Cardiac septum (tissue), 1 donor: ENCODE measurements at places on chromosomes 2 and 18. TPM values are rescaled to one million over a fixed set of nuclear protein-coding genes. Genes with fewer than 3 reads are reported as not detected.

Gene MREG
- 0.32 TPM for total RNA-seq

Gene CFAP221
- 1.2 TPM for total RNA-seq

Gene PDCD1
- 2.0 TPM for total RNA-seq

Gene ADRA2B
- 5.5 TPM for total RNA-seq

Gene CHRNG
- not detected for total RNA-seq

Gene UGT1A3
- not detected for total RNA-seq

Gene GCKR
- not detected for total RNA-seq

DNA sequence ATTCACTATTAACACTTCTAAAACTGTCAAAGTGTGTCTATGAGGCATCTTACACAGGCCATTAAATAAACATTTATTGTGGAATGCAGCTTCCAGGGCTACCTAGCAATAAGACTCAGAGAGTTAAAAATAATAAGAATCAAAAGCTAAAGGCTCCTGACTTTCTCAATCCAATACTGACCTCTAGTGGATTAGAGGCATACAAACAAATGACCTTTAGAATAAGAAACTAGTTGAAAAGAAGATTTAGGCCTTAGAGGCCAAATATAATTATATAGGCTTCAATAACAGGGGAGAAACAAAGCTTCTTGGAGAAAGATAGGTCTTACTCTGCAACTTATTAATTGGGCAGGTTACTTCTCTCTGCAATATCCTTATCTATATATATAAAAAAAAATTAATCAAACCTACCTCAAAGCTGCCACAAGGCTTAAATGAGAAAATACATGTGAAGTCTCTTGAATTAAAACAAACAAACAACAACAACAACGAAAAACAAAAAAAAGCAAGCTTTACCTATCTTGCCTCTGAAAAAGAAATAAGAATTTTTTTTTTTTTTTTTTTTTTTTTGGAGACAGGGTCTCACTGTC lies 246.1 kb downstream of the EXOC6B start:
- DNase-seq: no peak

- peak; percentile 94 for DNase-seq
Measured at GRCh38 chr2:159615367-159616285, 722 bp downstream of the BAZ2B start.

GRCh38 chr2:191051825-191052778 lies 38.1 kb upstream of the STAT1 start:
- DNase-seq: no peak

GRCh38 chr2:230947908-230948365 lies 22.9 kb upstream of the GPR55 start:
- DNase-seq: peak; percentile 71

DNA sequence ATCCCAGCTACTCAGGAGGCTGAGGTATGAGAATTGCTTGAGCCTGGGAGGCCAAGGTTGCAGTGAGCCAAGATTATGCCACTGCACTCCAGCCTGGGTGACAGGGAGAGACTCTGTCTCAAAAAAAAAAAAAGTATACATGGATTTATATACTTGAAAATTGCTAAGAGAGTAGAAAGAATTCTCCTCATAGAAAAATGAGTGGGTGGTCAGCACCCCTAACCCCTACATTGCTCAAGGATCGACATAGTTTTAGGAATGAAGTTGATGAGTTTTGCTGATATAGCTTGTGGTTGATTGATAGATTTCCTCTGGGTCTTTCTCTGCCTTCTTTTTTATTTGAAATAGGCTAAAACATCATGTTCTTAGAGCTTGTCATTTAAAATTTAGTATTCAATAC lies 58.9 kb downstream of the EML4 start:
- DNase-seq: no peak

- no peak for DNase-seq
Measured at GRCh38 chr2:227006189-227006897, 157.7 kb downstream of the COL4A4 start.

GRCh38 chr18:3055186-3055728 lies 42.3 kb upstream of the LPIN2 start:
- no peak for DNase-seq

DNA sequence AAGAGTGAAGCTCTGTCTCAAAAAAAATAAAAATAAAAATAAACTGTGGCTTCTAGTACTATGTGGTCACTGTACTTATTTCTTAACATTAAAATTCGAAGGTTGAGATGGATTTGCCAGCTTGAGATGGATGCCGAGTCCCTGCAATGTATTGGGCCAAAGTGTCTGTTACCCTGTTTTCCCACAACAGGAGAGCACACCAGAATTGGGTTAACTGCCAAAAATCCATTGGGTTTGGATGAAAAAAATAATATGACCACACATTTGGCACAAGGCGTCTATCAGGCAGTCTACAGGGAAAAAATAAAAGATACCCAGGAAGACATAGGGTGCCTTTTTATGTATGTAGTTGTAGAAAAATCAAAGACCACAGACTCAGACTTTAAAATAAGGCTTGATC lies 19.2 kb upstream of the MAPRE3 start:
- no peak for DNase-seq

GRCh38 chr18:457521-458412 lies 42.7 kb downstream of the COLEC12 start:
- DNase-seq: no peak

GRCh38 chr2:22867973-22868372 lies 517.0 kb upstream of the KLHL29 start:
- no peak for DNase-seq

- no peak for DNase-seq
Measured at GRCh38 chr2:101617796-101618195, 79.7 kb upstream of the MAP4K4 start.
